ENCODE measurements at places on chromosomes 13 and 19. TPM values are rescaled to one million over a fixed set of nuclear protein-coding genes. Genes with fewer than 3 reads are reported as not detected.
A peak's percentile ranks its signal among the peaks of the same experiment; 100 is the strongest.

DNA sequence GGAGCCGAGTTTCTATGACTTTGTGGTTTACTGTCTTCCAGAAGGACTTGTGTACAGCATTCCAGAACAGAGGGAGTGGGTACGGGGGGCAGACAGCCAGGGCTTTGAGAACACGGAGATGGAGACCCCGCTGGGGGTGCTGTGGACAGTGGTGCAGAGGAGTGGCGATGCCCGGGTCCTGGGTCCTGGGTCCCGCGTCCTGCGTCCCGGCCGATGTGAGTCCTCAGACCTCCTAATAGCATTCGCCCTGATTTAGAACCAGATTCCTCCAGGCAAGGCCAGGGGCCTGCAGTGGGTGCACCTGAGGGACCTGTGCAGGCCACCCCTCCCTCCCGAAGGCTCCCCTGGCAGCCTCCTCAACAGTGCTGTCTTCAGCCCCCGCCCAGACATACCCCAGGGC, 97.9 kb downstream of the KDM4B start:
- no peak for DNase-seq

- DNase-seq: peak; percentile 22
These were observed at the start of gene EML2 for GRCh38 chr19:45638930-45639729. Gene EML2 (minus strand): TSS chr19:45639397. CDS start chr19:45639376, 21 bp downstream.

GRCh38 chr19:4018775-4019504, 11.4 kb downstream of the PIAS4 start:
- DNase-seq: no peak

The ANKLE1 gene
- total RNA-seq: 1.9 TPM

DNA sequence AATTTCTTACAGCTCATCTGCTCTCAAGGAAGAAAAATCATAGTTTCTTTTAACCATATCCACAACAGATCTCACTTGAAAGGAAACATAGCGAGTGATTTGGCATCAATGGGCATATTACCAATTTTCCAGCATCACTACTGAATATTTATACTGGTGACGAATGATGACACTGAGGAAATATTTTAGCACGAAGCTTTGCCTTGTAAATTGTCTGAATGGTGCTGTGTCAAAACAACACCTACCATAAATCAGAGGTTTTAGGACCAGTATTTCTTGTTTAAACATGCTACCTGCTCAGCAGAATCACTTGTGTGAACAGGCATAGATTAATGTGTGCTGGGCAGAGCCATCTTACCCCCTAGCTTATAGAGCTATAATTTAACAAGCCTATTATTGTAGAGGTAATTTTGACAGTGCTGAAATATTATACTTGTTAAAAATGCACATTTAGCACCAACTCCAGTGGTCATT, 146.8 kb downstream of the ABCC4 start:
- DNase-seq: no peak

DNA sequence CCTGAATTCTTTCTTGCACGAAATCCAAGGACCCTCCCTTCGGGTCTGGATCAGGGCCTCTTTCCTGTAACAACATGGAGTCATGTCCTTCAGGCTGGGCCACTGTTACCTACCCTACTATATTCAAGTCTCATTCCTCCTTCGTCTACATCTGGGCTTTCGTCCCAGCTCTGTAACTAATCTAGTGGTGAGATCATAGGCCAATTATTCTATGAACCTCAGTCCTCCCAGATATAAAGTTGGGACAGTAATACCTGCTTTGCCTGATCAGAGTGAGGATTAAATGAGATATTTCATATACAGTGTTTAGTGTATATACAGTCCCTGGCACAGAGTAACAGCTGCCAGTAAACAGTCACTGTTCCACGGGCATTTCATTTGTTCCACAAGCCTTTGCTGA, 48.3 kb upstream of the ATP12A start:
- no peak for DNase-seq

DNA sequence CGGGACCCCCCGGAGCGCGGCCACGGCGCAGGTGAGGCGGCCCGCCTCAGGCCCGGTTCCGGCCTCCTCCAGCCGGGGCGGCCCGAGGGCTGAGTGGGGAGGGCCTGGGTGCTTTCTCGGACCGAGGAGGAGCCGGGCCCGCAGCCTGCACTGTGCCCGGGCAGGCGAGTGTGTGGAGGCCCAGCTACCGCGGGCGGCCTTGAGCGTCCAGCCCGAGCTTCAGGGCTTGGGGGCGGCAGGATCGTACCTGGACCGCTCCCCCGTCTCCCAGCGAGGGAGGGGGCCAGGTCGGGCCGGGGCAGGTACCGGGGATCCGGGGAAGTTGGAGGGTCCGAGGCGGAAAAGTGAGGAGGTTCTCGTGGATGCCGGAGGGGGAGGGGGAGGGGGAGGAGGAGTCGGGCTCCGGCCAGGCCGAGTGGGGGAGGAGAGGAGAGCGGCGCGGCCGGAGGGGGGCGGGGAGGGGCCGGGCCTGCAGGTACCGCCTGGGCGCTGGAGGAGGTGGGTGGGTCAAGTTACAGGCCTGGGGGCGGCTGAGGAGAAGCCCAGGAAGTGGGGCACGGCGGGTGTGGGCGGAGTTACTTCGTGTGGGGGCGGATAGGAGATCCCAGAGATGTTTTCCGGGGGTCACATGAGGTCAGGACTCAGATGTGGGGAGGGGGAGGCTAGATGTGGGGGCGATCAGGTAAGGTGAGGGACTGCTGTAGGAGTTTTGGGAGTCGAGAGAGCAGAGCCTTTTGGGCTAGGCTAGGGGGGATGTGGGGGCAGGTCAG, 545 bp downstream of the NACC1 start:
- DNase-seq: no peak

The ERICH4 gene
- total RNA-seq: not detected

DNA sequence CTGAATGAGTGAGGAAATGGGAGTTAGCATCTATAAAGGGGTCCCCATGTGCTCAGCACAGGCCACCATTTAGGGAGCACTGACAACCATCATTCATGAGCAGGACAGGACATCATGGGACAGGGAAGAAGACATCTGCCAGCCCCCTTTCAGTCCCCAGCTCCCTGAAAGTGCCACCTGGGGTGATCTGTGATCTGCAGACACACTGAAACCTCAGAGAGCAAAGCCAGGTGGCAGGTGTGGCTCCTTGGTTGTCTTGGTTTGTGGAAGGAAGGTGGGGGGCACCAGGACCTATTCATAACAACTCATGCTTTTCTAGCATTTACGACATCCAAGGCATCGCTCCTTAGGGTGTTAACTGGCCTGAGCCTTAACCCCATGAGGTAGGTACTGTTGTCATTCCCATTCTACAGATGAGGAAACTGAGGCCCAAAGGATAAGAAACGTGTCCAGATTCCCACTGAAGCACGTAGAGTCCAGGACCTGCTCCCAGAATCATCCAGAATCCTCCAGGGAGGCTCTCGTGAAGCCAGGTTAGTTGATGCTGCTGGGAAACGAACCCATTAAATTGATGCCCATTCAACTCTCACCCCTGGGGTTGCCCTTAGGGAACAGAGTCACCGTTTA, 5.8 kb downstream of the KDELR1 start:
- DNase-seq: no peak

- no peak for DNase-seq
These were observed 70.1 kb downstream of the NALCN start for GRCh38 chr13:101346161-101346560.

The ELANE gene
- total RNA-seq: not detected

The SIGLECL1 gene
- not detected for total RNA-seq

DNA sequence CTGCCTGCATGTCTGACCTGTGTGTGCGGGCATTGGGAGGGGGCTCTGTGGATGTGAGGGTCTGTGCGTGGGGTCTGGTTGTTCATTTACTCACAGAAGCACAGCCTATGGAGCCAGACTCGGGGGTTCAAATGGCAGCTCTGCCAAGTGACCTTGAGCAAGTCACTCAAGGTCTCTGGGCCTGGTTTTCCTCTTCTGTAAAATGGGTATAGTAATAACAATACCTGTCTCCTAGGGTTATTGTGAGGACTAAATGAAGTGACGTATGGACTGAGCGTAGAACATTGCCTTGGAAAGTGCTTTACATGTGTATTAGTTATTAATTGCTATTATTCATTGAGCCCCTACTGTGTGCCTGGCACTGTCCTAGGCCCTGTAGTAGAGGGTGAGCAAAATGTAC, 24.4 kb downstream of the CKM start:
- DNase-seq: no peak

The ZNF284 gene
- total RNA-seq: 1.2 TPM

DNA sequence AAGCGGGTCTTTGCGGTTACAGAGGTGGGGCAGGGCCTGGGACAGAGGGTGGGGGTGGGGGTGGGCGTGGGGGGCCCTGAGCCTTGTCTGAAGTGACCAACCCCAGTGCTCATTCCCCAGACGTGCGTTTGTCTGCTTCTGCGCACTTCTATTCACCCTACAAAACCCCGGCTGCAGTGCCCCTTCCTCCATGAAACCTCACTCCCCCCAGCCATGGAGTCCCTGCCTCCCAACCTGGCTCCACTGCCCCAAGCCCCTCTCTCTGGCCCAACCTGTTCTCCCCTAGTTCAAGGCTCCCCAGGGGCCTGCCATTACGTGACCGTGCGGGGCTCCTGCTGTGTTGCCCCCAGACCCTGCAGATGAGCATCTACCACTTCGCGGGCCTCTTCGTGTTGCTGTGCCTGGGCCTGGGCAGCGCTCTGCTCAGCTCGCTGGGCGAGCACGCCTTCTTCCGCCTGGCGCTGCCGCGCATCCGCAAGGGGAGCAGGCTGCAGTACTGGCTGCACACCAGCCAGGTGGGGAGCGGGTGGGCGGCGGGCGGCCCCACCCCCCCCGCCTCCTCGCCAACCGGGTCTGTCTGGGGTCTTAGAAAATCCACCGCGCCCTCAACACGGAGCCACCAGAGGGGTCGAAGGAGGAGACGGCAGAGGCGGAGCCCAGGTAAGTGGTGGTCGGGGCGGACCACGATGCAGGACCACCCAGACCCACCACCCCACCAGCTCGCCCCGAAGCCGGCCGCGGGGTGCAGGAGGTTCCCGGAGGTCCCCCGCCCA, 8.2 kb downstream of the GRIN3B start:
- no peak for DNase-seq

The ZNF813 gene
- 2.0 TPM for total RNA-seq

The GNG7 gene
- total RNA-seq: 5.2 TPM

DNA sequence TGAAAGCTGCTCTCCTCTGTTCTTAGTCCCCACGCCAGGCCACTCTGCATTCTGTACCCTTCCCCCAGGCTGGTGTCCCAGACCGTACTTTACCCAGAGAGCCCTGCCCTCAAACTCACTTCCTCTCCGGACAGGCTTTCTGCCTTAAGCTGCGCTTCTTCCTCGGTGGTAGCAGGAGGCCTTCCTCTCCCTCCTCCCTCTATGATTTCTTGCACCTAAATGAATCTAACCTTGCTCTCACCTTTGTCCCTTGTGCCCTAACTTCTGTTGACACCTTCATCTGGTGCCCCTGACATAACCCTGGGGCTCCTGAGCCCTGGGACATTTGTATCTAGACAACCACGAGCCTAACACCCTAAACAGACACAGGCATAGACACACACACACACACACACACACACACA, 29.6 kb upstream of the CEACAM21 start:
- peak; percentile 69 for DNase-seq

- no peak for DNase-seq
These were observed 66.7 kb upstream of the FNDC3A start for GRCh38 chr13:48909056-48909389.

The KLC3 gene
- total RNA-seq: not detected

All from CD4-positive, alpha-beta T cell (primary cell).